ENCODE measurements at places on chromosomes 3 and 15.

DNA sequence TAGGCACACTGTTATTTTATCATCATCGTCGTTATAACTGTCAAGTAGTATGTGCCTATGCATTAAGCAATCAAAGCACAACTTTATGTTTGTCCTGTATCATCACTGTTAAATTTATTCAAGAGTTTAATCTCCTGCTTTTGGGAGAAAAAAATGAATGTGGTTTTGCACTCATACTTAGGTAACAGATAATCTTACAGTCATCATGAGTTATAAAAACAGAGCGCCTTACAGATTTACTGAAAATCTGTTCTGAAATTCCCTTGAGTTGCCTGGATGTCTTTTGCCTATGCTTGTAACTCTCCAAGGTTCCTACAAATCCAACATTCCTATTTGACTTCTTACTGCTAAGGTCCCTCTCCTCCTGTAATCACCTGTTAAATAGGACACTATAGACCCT lies 307.3 kb downstream of the ZIC4 start:
- DNase-seq: no peak

DNA sequence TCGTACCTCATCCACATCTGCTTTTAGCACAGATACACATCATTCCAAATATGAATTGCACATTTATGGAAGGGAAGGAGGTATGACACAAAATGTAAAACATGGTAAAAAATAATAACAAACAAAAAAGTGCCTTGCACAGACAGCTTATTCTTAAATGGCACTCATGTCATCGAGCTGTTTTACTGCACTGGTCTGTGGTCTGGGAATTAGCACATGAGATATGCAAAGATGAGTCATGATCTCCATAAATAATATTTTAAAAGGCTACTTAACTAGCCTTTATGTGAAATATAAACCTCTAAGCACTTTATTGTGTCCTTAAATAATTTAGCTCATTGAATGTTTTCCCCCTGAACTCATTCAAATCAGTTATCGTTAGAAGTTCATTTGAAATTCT lies 142.2 kb upstream of the ZNF385D start:
- peak; percentile 2 for DNase-seq

DNA sequence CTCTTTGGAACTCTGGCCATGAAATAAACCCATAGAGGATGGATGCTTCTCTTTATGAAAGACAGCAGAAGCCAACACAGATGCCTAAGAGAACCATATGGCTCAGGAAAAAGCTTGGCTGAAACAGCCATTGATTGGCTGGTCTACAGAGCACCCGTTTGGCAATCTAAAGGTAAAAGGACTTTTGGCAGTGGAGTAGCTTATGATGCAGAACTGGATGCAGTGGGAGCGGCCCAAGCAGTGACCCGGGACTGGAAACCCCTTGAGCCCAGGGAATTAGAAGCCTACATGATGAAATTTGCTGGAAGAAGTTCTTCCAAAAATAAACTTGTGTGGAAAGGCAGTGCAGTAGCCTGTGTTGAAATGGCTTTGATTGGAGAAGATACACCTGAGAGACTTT lies 360.2 kb downstream of the NR2F2 start:
- DNase-seq: no peak

DNA sequence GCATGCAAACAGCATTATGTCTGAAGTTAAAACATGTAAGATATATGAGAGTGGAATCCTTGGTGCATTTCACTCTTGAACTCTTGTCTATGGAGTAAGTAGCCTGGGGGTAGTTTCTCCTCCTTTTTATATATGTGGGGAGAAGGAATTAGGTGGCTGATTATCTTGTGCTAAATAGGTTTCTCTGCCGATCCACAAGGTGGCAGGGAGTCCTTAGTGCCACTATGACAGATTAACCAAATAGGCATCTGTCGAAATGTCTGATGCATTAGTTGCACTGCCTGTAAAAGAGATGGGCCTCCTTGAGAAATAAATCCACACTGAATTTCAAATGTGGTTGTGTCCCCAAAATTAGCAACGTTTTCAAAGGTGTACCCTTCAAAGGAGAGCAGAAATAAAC lies 170.1 kb downstream of the CNTN4 start:
- DNase-seq: peak; percentile 25

GRCh38 chr3:64687781-64688604 lies at the start of gene ADAMTS9:
TSS of gene ADAMTS9 (minus strand) at chr3:64688000. CDS start at chr3:64687657, 343 bp downstream.
- DNase-seq: no peak

GRCh38 chr3:155243512-155243921 lies 50.0 kb downstream of the STRIT1 start:
- DNase-seq: no peak

GRCh38 chr3:28915741-28916500 lies 364.9 kb upstream of the RBMS3 start:
- DNase-seq: peak; percentile 40

DNA sequence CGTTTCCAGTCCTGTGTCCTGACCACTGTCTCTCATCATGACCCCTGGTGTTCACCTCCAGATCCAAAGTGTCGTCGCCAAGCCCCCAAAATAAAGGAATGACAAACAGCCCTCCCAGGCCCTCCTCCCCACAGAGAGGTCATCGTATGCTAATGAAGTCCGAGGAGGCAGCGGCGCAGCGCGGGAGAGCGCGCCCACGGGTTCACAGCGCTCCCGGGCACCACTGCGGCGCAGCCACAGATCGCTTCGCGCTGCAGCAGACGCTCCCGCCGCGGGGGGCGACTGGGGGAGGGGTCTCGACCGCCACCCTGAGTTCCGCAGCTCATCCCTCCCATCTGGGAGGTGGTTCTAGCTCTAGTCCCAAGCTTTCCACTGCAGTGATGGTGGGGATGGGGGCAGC lies 1.3 kb downstream of the DGKG start:
- DNase-seq: peak; percentile 10

DNA sequence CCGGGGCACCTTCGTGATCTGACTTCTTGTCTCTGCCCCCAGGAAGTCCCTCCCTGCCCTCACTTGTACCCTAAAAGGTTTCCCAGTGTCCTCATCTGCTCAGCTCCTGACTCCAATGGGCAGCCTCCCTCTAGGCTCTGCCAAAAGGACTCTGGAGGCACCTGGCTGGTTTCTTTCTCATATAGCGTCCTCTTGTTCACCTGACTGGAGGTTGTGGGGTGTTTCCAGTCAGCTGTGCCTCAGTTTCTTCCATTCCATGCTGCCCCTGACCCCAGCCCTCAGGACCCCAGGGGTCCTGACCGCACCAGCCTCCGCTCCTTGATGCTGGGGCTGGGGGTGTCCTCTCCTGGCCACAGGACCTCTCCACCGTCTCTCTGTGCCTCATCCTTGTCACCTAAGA lies 2.5 kb downstream of the PRR23E start:
- DNase-seq: no peak

DNA sequence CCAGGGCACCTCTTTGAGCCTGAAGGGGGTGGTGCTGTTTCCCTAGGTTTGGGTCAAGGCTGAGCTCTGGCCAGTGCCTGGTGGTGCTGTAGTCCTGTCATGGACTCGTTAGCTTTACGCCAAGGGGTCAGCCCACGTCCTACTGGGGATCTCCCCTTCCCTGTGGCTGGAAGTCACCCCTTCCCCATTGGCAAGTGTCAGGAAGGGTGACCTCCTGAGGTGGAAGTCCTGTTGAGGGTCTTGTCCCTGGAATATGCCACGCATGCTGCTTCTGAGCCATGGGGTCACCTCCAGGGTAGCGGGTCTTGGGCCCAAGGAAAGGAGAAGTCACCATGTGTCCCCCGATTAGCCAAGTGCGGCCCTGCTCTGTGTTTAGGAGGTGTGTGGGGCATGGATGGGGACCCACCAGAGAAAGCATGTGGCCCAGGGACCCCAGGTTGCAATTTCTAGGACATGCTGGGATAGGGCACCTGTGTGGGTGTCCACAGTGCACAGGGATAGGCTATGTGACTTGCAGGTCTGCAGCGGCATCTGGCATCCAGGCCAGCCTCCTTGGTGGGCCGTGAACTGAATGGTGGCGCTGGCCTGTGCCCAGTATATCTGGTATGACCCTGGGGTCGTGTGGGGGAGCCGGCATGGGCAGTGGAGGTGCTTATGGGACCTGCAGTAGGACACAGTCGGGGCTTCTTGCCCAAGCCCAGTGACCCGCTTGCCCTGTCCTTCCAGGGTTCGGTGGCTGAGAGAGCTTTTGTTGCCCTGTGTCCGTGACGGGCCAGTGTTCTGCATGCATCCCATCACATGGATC lies 226.7 kb downstream of the SNRPN start:
- no peak for DNase-seq

DNA sequence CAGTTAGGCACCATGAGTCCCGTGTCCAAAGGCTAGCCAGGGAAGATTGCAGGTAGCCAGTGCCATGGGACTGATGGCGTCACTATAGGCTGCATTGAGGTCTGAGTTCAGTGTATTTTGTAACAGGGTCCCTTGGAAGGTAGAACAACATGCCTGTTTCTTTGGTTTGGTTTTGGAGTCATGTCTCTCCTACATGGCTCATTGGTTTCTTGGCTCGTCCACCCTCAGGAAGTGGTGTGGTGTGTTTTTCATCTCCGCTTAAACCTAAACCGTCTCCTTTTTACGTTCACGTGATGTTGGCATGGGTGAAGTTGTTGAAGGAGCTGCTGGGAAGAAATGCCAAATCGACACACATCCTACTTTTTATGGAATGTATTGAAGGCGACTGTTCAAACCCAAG lies 71.6 kb downstream of the FLNB start:
- DNase-seq: no peak

DNA sequence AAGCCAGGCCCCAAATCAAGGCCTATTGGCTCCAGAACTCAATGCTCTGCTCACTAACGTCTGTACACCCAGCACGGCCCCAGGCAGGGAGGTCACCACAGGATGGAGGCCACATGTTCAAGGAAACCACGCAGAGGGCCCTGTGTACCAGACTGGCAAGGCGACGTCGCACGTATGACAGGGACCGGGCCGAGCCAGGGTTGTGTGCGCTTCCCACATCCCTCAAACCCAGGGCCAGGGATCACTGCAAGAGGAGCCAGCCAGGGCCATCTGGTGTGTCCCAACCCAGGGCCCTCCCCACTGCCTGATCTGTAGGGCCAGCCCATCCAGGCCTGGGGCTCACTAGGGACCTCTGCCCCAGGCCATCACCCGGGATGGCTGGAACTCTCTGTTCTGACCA lies 62.0 kb downstream of the ZNF445 start:
- DNase-seq: no peak

DNA sequence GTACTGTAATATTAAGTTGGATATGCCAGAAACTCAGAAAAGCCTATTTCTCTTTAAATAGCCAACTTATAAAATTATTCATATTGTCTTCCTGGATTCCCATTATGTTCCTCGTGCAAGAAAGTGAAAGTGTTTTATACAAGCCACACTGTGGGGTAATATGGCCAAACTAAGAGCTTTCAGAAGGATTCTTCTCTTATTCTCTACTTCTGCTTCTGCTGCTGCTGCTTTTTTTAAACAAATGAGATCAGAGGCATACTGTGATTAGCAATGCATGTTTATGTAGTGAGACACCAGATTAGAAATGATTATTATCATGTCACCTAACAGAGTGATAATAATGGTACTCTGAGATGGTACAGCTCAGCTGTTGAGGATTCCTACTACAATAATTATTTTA lies 1026.5 kb upstream of the CFAP20DC start:
- DNase-seq: no peak

- DNase-seq: peak; percentile 29
These were observed 55.6 kb downstream of the CGGBP1 start for GRCh38 chr3:88003115-88003755.

- DNase-seq: peak; percentile 4
These were observed 96.7 kb downstream of the ADCY5 start for GRCh38 chr3:123352134-123352554.

All from NCI-H69 (cell line).